ENCODE measurements at places on chromosomes 2 and 18. TPM values are rescaled to one million over a fixed set of nuclear protein-coding genes. Genes with fewer than 3 reads are reported as not detected.

Gene RUFY4
- 0.34 TPM for polyA plus RNA-seq

Gene NYAP2
- 0.12 TPM for polyA plus RNA-seq

Gene ZBTB7C
- polyA plus RNA-seq: not detected

Gene EPB41L3
- polyA plus RNA-seq: 0.58 TPM

Gene ANKRD29
- not detected for polyA plus RNA-seq

Gene RAB6C
- 0.07 TPM for polyA plus RNA-seq

Gene CCDC74B
- polyA plus RNA-seq: 0.48 TPM

Gene RESP18
- polyA plus RNA-seq: not detected

Gene BOLL
- polyA plus RNA-seq: not detected

Gene NR4A2
- 177 TPM for polyA plus RNA-seq

Gene TUBB6
- polyA plus RNA-seq: 58.7 TPM

Gene DSG2
- not detected for polyA plus RNA-seq

Gene LOXL3
- 0.97 TPM for polyA plus RNA-seq

Gene GCG
- not detected for polyA plus RNA-seq

Gene CGREF1
- polyA plus RNA-seq: not detected

Gene TIMM21
- polyA plus RNA-seq: 28.5 TPM

Gene PTCD3
- 61.4 TPM for polyA plus RNA-seq

Gene CD8B2
- not detected for polyA plus RNA-seq

Measured in B cell (primary cell).